ENCODE measurements at places on chromosomes 6 and 20.

- no peak for DNase-seq
Observed at GRCh38 chr6:168363811-168364792, 44.5 kb upstream of the DACT2 start.

GRCh38 chr6:47007657-47008396, 34.3 kb downstream of the ADGRF1 start:
- no peak for DNase-seq

- no peak for DNase-seq
Observed at GRCh38 chr20:4444404-4444803, 277.3 kb upstream of the PRND start.

- DNase-seq: no peak
Observed at GRCh38 chr20:1336699-1337367, 7.9 kb upstream of the SDCBP2 start.

- DNase-seq: no peak
Observed at GRCh38 chr6:3756546-3756945, 5.0 kb upstream of the PXDC1 start.

- DNase-seq: no peak
Observed at GRCh38 chr6:77286541-77286940, 176.8 kb downstream of the HTR1B start.

- DNase-seq: no peak
Observed at GRCh38 chr6:42503894-42504293, 52.2 kb upstream of the TRERF1 start.

DNA sequence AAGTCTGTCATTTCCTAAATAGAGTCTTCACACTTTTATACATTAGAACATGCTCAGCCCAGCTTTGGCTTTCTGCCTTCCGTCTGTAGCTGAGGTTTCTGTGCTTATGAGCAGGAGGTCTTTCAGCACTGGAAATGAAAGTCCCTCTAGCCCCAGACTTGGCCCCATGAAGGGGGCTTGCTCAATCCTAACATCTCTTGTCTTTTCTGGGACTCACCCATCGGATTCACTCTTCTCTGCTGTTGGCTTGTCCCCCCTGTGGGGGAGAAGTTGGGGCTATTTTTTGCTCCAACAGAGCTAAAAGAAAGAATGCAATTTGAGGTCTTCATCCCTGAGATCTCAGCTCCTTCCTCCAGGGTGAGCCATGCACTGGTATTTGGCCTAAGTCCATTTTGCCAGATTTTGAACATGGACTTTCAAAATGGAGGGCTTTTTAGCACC, 177.7 kb downstream of the MRPL14 start:
- DNase-seq: no peak

DNA sequence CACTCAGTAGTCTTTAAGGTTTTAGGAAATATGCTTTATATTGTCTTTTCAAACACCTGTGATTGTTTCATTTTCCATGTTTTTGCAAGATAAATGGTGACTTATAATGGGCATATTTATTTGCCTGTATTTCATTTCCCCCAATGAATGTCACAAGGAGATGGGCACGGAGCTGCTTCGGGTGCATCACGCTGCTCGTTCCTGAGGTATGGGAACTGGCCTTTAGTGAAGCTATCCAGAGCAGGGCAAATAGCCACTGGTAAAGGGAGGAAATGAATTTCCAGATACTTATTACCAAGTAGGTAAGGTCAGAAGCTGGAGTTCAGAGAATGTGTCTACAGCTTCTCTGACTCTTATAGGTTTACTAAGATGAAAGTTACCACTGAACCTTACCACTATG, 3.7 kb downstream of the POU3F2 start:
- DNase-seq: no peak

- DNase-seq: no peak
Observed at GRCh38 chr20:61387204-61387953, 135.3 kb downstream of the CDH4 start.

DNA sequence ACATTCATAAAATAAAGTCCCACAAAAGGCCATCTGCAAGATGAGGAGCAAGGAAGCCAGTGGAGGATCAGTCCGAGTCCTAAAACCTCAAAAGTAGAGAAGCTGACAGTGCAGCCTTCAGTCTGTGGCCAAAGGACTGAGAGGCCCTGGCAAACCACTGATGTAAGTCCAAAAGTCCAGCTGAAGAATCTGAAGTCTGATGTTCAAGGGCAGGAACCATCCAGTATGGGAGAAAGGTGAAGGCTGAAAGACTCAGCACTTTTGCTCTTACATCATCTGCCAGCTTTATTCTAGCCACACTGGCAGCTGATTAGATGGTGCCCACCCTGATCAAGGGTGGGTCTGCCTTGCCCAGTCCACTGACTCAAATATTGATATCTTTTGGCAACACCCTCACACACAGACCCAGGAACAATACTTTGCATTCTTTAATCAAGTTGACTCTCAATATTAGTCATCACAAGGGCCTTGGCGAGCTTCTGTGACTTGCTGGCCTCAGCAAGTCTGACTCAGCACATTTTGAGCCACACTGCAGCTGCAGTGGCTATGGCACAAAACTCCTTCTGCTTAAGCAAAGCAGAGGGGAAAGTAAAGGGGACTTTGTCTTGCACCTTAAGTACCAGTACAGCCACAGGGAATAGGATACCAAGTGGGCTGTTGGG, 1370.3 kb upstream of the CITED2 start:
- DNase-seq: no peak

- DNase-seq: peak; percentile 35
Observed at GRCh38 chr6:52263709-52264540, 19.6 kb upstream of the IL17F start.

- no peak for DNase-seq
Observed at GRCh38 chr20:19691125-19691524, 66.9 kb upstream of the RIN2 start.

- no peak for DNase-seq
Observed at GRCh38 chr6:137715589-137716045, 151.4 kb upstream of the TNFAIP3 start.

DNA sequence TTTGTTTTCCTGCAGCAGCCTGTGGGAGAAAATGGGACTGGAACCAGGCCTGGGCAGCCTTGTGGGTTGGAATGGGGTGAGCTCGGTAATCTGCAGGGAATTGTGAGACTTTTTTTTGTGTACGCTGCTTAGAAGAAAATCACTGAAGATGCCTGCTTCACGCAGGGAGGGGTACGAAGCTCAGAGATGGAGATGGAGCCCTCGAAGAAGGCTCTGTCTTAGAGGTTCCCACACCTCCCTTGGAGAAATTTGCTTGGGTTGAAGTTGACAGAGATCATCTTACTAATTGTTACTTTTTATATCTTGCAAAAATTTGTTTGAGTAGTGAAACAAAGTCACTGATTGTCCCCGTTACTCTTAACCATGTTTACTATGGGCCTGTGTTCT, 894 bp downstream of the PYGB start:
- no peak for DNase-seq

DNA sequence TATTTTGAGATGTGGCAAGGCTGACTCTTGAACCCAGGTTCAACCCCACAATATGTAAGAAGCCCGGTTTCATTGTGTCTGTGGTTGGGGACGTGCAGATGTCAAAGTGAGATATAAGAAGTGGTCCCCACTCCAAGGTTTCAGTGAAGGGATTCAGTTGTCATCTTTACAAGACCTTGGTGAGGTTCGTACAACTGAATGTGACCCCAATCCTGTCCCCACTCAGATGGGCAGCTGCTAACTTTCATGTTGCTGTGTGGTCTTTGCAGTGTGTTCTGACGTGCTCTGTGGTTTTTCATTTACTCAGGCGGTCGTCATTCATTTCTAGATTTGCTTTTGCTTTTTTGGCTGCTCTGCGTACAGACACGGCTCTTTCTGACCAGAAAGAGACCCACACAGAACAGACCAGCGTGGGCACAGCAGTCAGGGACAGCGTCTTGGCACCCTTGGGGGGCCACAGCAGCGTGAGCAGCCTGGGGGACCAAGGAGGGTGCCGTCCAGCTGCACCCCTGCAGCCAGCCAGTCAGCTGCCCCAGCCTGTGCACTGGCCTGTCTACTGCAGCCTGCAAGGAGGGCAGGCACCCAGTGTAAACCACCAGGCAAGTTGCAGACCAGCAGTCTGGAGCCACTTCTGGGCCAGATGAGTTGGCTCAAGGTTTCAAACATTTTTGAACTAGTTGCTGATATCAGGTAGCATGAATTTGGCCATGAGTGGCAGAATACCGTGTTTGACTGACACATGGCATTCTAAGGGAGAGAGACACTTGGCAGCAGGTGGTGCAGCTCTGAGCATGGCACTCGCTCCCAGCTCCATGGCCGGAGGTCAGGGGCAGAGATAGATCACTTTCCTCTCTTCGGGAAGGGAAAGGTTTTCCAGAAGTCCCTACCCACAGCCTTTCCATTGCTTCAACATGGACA, 49.4 kb upstream of the IRF4 start:
- no peak for DNase-seq

DNA sequence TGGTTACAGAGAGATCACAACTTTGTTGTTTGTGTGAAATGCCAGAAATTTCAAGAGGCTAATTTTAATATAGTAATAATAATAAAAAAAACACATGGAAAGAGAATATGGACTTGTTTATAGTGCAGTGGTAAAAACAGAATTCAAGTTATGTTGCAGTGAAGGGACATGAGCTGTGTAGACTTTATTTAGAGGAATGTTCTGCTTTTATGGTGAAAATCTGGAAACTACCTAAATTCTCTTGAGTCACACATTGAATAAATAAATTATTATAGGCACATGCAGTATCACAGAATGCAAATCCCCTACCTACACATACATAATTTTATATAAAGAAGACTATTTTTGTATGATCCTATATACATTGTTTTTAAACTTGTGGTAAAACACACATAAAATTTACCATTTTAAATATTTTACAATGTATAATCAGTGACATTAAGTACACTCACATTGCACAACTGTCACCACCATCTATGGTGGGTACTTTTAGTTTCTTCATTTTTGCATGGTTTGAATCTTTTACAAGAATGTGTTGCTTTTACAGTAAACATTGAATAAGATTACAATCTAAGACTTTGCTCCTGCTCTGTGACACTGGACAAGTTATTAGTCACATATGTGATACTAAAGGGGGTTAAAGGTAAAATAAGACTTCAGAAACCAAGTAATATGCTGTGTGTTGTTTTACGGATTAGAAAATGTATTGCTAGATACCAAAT, 107.4 kb downstream of the B3GAT2 start:
- no peak for DNase-seq

- DNase-seq: no peak
Observed at GRCh38 chr20:63544241-63544957, 3.1 kb downstream of the SRMS start.

DNA sequence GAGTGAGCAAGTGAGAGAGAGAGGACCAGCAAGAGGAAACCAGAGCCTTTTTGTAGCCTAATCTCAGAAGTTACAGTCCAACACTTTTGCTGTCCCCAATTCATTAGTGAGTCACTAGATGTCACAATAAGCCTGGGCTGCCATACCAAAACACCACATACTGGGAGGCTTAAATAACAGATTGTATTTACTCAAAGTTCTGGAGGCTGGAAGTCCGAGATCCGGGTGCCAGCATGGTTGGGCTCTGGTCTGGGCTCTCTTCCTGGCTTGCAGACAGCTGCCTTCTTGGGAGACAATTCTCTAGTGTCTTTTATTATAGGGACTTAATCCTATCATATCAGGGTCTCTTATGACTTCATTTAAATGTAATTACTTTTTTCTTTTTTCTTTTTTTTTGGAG, 50.7 kb upstream of the FERMT1 start:
- DNase-seq: no peak

- no peak for DNase-seq
Observed at GRCh38 chr6:107602321-107603005, 112.5 kb downstream of the SOBP start.

DNA sequence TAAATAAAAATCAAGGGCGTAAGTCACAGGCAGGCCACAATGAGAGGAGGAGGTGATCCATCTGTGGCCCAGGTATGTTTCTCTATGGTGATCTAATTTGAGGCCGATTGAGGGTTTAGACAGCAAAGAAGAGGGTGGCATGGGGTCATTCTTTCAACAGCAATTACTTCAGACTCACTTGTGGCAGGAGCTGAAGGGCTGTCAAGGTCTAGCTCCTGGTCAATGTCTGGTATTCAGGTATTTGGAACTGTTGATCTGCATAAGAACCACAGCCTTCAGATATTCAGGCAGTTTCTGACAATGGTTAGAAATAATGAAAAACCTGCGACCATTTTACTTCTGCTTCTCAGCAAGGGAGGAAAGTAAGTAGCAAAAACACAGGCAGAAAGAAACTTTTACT, 259.6 kb downstream of the FOXC1 start:
- DNase-seq: no peak

DNA sequence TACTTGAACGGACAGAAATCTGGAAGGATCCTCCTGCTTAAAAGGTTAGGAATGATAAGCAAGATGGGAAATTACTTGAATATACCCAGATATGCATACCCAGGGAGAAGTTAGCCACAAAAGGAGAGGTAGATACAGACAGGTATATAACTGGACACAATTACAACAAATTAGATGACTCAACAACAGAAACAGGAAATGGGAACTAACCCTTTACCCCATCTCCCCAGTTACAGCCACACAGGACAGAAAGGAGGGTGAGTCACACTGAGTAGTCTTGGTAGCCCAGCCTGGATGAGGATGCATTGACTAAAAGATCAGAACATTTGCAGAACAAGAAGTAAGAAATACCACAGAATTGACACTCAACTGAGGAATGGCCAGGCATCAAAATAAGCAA, 61.2 kb downstream of the C6orf52 start:
- DNase-seq: no peak

- no peak for DNase-seq
Observed at GRCh38 chr6:17059850-17060249, 42.0 kb upstream of the STMND1 start.

DNA sequence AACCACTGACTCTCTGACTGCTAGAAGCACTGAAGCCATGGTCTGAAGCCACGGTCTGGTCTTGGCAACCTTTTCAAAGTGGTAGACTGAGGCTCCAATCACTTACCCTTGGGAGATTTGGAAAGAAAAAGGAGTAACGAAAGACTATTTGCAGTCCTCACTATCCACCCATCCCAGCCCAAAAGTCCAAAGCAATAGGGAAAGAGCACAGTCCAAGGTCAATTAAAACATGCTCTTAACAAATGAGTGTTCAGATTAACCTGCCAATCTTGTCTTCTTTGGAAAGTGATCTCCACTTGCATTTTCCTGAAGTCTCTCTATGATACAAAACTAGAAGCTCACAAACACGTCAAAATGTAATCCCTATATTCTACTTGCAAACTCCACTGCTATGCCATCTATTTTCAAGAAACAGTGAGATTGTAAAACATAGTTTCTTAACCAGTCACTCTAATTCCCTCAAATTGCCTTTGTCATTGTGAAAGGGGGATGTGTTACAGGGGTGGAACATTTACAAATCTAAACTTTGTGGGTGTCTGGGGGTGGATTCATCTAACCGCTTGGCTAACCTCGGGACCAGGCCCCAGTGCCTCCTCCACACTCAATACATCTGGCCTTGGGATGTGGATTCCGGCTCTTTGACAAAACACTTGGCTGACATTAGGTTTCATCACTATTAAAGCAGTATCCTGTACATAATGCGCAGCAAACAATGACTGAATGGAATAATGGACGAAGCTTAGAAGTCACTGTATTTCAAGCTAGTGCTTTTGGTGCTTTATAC, 56.4 kb downstream of the B4GALT5 start:
- no peak for DNase-seq

Data from stimulated activated CD8-positive, alpha-beta memory T cell treated with anti-CD3 and anti-CD28 coated beads, Interleukin-15, amount 100 ng/mL, for 1 hour (primary cell).